ENCODE measurements at places on chromosomes 1 and 21.

DNA sequence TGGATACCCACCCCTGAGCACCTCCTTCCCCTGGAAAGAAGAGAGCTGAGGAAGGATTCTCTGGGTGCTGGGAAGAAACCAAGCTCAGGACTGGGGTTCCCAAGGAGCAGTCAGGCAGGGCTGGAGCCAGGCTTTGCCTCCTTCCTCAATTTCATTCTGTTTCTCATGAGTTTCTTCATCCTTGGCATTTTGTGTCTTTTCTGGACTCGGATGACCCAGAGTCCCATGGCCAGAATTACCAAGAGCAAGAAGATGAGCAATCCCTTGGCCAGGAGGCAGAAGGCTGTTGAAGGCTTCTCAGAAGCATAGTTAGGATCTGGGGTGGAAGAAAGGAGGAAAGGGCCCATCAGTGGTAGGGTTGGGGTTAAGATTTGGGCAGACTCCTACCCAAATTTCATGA lies 2.5 kb downstream of the SLAMF9 start:
- H3K4me3 ChIP-seq: no peak overlapping the region
- no peaks in the 10 kb centered on the region for H3K36me3 ChIP-seq
- no peaks in the 10 kb centered on the region for H3K4me1 ChIP-seq

- H3K27me3 ChIP-seq: peaks cover 52% of the 10 kb centered on the region
- H3K4me1 ChIP-seq: peaks cover 22% of the 10 kb centered on the region
- H3K36me3 ChIP-seq: peaks cover 2% of the 10 kb centered on the region
- H3K4me3 ChIP-seq: peak overlapping the region; percentile 77
Observed at GRCh38 chr1:50978144-50978851, 8.3 kb downstream of the CDKN2C start.

GRCh38 chr1:61534847-61535246 lies 190.1 kb downstream of the TM2D1 start:
- H3K27me3 ChIP-seq: no peaks in the 10 kb centered on the region
- H3K27ac ChIP-seq: no peak overlapping the region
- no peak overlapping the region for H3K4me3 ChIP-seq
- no peak for DNase-seq
- peaks cover 6% of the 10 kb centered on the region for H3K4me1 ChIP-seq

GRCh38 chr1:26857473-26858060 lies 5.4 kb upstream of the SFN start:
- no peaks in the 10 kb centered on the region for H3K27me3 ChIP-seq
- H3K4me3 ChIP-seq: no peak overlapping the region
- no peak for DNase-seq
- H3K27ac ChIP-seq: peak overlapping the region; percentile 71
- H3K36me3 ChIP-seq: peaks cover 54% of the 10 kb centered on the region
- peaks cover 6% of the 10 kb centered on the region for H3K4me1 ChIP-seq

DNA sequence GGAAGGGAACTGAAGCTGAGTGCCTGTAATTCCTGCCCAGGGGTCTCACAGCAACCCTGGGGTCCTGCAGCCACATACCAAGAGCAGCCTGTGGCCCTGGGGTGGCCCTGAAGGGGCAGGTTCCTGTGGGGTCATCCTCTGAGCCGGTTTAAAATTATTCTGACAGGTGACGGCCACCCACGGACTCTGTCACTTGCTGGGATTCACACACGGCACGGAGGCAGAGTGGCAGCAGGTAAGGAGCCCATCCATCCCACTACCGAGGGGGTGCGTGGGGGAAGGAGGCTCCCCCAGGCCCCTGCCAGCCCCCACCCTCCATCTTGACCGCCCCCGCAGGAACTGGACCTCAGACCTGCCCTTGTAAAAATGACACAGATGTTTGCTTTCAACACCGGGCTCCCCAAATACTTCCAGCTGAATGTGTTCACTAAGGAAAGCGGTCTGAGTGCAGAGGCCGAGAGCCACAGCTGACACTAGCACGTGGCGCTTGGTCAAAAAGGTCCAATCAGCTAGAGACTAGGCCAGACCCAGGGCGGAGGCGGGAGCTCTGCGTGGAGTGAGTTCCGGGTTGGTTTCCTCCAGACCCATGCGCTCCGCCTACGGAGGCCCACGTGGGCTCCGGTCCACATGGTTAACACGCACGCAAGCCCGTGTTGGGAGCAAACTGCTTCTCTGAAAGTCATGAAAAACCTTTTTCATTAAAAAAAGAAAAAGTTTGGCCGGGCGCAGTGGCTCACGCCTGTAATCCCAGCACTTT lies 10.0 kb downstream of the YBEY start:
- H3K4me3 ChIP-seq: peak overlapping the region; percentile 31
- peaks cover 19% of the 10 kb centered on the region for H3K4me1 ChIP-seq
- H3K27ac ChIP-seq: peak overlapping the region; percentile 80
- DNase-seq: peak; percentile 70

GRCh38 chr1:203361945-203362719 lies 11.2 kb upstream of the FMOD start:
- DNase-seq: no peak
- peaks cover 44% of the 10 kb centered on the region for H3K27me3 ChIP-seq
- no peak overlapping the region for H3K4me3 ChIP-seq
- no peak overlapping the region for H3K27ac ChIP-seq

- peaks cover 94% of the 10 kb centered on the region for H3K36me3 ChIP-seq
- no peak for DNase-seq
- no peaks in the 10 kb centered on the region for H3K27me3 ChIP-seq
- peak overlapping the region; percentile 70 for H3K4me3 ChIP-seq
- peak overlapping the region; percentile 97 for H3K27ac ChIP-seq
- peaks cover 92% of the 10 kb centered on the region for H3K4me1 ChIP-seq
Observed at GRCh38 chr21:34129901-34130715, 56.7 kb downstream of the MRPS6 start.

Data from activated T-cell treated with anti-CD3 and anti-CD28 coated beads, Interleukin-2, amount 50 U/mL, for 24 hours (primary cell).